ENCODE measurements at places on chromosomes 7 and 10. TPM values are rescaled to one million over a fixed set of nuclear protein-coding genes. Genes with fewer than 3 reads are reported as not detected.

EN2 gene
- not detected for total RNA-seq

CPEB3 gene
- 1.9 TPM for total RNA-seq

TMEM196 gene
- total RNA-seq: not detected

HTR7 gene
- 41.0 TPM for total RNA-seq

- DNase-seq: peak; percentile 80
Measured at GRCh38 chr10:124453960-124454610, 4.2 kb upstream of the NKX1-2 start.

DNA sequence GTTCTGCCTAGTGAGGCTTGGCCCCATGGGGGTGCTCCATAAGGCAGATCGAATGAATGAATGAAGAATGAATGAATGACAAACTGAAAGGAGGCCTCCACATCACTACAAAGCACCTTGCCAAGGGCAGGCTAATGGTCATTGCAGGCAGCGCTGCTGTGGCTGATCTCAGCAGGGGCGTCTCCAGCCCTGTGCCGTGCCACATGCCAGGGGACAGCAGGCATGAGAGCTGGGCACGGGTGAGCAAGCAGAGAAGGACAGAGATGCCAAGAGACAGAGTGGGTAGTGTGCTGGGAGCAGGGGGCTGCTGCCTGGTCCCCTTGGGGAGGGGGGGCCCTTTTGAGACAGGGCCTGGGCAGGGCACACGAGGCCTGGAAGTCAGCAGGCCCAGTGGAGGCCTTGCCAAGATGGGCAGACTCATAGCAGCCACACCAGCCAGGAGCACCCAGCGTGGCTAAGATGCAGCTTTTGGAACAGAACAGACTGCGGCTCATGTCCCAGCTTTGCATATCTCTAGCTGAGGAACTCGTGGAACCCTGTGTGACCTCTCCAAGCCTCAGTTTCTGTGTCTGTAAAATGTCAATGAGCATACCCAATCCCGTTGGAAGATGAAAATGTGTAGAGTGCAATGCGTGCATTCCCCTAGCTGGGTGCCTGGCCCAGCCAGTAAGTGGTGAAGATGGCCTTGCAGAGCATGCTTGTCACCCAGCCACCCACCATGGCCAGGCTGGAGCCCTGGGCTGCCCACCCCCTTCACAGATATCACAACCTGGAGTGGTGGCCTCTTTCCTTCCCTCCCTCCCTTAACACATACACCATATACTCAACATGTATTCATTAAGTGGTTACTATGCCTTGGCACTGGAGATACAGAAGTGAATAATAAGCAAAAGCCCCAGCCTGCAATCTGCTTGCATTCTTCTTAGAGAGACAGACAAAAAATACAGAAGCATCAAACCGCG is 61.1 kb upstream of the LRRC18 start:
- no peak for DNase-seq

DNA sequence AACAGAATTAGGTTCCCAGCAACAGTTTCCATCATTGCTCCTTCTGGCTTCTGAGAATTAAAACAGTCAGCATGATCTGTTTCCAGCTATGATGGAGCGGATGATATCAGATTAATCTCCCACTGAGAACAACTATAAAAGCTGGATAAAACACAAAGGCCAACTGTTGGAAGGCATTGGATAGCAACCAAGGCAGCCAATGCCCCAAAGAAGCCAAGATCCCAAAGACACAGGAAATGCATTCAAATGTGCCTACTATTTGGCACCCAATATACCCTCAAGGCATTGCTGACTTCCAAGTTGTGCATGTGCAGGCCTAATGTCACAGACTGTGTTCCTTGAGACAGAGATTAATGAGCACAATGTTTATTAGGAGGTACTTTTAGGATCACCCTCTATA is 259.3 kb downstream of the ARHGAP12 start:
- DNase-seq: no peak

GRCh38 chr7:17441557-17441956 is 143.1 kb downstream of the AHR start:
- DNase-seq: no peak

- DNase-seq: no peak
Measured at GRCh38 chr10:61061923-61062504, 118.0 kb upstream of the RHOBTB1 start.

- no peak for DNase-seq
Measured at GRCh38 chr10:44771233-44771995, 139.7 kb upstream of the TMEM72 start.
